Fibroblast of the aortic adventitia (primary cell): ENCODE measurements at places on chromosomes 5 and 9. TPM values are rescaled to one million over a fixed set of nuclear protein-coding genes. Genes with fewer than 3 reads are reported as not detected.

Gene KIAA1958
- total RNA-seq = 1.4 and 2.9 TPM in 2 replicates

Gene TENT4A
- total RNA-seq = 13.2 and 21.4 TPM in 2 replicates

Gene SRD5A1
- total RNA-seq = 5.1 and 12.0 TPM in 2 replicates

Gene PANK3
- total RNA-seq = 35.3 and 37.5 TPM in 2 replicates

Gene HMCN2
- total RNA-seq = not detected in 2 replicates

Gene SLC46A2
- not detected in 2 replicates for total RNA-seq

Gene NPR3
- total RNA-seq = 2.8 and 23.7 TPM in 2 replicates

Gene PCDHB15
- 0.09 TPM in 1 of 2 replicates, not detected in the other for total RNA-seq

Gene CHSY3
- total RNA-seq = 2.9 and 17.8 TPM in 2 replicates

Gene SLC34A3
- not detected in 2 replicates for total RNA-seq

Gene AGXT2
- total RNA-seq = not detected in 2 replicates
